ENCODE measurements at places on chromosomes 7 and 10. TPM values are rescaled to one million over a fixed set of nuclear protein-coding genes. Genes with fewer than 3 reads are reported as not detected.

The CDHR3 gene
- total RNA-seq = 1.9 TPM

The IFIT1B gene
- total RNA-seq = not detected

The OPN1SW gene
- not detected for total RNA-seq

DNA sequence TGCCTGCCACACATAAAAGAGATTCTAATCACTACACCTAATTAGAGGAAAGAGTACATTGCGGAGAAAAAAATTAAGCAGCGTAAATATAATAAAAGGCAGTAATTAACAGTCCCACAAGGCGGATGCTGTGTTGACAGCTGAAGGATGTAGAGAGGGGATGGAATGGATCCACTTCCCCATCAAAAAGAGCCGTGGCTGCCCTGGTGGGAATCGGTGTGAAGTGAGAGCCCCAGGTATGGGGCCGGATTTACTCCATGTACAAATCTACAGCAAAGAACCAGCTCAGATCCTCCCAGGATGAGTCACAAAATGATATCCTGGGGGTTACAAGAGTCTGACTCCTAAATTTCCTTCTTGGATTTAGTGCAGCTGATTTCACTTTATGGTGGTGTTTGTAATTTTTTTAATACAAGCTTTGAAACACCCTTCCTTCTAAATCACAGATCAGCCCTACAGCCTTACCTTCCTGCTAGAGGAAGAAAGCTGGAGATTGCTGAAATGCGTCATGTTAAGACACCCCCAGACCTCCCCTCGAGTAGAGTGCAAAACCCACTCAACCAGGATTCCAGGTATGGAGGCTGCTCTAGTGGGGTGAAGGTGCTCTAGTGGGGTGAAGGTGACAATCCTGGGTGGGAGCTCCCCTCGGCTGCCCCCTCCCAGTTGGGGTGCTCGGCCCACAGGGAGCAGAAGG lies 398.4 kb downstream of the PLXNA4 start:
- H3K27me3 ChIP-seq = no peaks in the 10 kb centered on the region
- H3K4me3 ChIP-seq = no peak overlapping the region
- no peaks in the 10 kb centered on the region for H3K4me1 ChIP-seq
- no peak for DNase-seq

The MLXIPL gene
- total RNA-seq = not detected

DNA sequence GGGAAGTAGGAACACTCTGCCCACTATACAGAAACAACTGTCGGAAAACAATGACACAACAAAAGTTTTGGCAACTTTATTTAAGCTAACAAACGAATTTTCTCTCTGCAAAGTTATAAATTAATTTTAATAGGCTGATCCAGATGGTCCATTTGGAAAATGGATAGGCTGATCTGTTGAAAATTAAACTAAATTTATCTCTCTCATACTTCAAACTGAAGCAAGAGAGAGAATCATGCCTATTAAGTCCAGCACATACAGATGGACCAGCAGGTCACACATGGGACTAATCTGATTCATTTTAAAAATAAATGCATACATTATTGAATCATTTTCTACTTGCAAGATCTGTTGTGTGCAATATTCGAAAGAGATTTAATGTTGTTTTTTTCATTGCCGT lies 110.1 kb downstream of the BTRC start:
- H3K27me3 ChIP-seq = no peaks in the 10 kb centered on the region
- H3K4me3 ChIP-seq = no peak overlapping the region
- H3K36me3 ChIP-seq = no peaks in the 10 kb centered on the region
- peaks cover 22% of the 10 kb centered on the region for H3K4me1 ChIP-seq
- DNase-seq = no peak

The OR6B1 gene
- not detected for total RNA-seq

The PDE6C gene
- not detected for total RNA-seq
